ENCODE measurements at places on chromosomes 16 and 17.

- no peaks in the 10 kb centered on the region for H3K4me1 ChIP-seq
- H3K4me3 ChIP-seq = no peak overlapping the region
- H3K27ac ChIP-seq = no peak overlapping the region
- DNase-seq = no peak
- peaks cover 25% of the 10 kb centered on the region for H3K36me3 ChIP-seq
Measured at GRCh38 chr17:75697651-75698291, 23.5 kb upstream of the ITGB4 start.

DNA sequence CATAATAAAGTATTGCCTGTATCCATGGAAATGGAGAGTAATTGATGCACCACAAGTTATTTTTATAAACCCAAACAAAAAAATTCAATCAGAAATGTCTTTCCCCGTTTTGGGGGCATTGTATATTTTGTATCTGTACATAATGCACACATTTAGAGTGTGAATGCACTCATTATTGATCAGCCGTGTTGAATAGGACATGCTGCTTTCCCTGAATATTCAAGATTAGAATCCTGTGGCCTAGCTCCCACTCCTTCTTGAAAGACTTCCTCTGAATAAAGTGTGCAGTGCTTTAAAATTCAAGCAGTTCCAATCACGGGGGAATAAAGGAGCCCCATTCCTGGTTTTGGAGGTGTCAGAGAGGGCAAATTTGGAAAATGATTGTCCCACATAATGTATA is 103.8 kb upstream of the TOX3 start:
- H3K4me1 ChIP-seq = no peaks in the 10 kb centered on the region
- H3K27me3 ChIP-seq = no peaks in the 10 kb centered on the region
- H3K4me3 ChIP-seq = no peak overlapping the region
- no peak for DNase-seq
- H3K27ac ChIP-seq = no peak overlapping the region

GRCh38 chr16:67658849-67659674 is 998 bp downstream of the ACD start:
- peak overlapping the region; percentile 95 for H3K4me3 ChIP-seq
- H3K27me3 ChIP-seq = no peaks in the 10 kb centered on the region
- H3K4me1 ChIP-seq = peaks cover 33% of the 10 kb centered on the region
- no peak for DNase-seq

DNA sequence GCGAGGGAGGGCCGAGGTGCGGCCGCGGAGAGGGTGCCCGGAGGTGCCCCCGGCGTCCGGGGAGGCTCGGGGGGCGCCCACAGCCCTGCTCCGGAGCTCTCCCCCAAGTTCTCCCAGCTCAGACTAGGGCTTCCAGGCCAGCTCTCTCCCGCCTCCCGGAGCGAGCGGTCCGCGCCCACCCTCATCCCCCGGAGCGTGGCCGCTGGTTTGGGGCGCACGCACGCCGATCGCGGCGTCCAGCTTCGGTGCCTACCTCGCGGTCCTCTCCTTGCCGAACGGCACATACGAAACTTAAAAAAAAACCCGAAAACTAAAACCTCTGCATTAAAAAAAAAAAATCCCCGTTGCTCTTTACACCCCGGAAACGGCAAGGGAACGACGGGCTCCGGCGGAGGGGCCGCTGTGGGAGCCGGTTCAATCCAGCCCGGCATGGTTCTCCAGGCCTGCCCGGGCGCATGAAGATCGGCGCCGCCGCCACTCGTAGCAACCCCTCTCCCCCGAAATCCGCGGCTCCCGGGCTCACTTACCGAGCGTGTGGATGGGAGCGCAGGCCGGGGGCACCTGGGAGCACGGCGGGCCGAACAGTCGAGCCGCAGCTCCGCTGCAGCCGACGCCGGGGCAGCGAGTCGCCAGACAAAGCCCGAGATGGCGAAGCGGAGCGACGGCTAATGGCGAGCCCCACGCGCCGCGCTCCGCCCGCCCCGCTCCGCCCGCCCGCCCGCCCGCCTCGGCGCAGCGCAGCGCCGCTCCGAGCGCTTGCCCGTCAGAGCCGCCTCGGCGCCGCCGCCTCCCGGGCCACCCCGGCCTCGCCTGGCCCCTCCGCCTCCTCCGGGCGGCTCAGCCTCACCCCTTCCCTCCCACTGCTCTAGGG is 973 bp upstream of the UBTF start:
- H3K27me3 ChIP-seq = peaks cover 7% of the 10 kb centered on the region
- peak; percentile 70 for DNase-seq
- H3K4me3 ChIP-seq = peak overlapping the region; percentile 90
- H3K27ac ChIP-seq = peak overlapping the region; percentile 97
- H3K4me1 ChIP-seq = peaks cover 29% of the 10 kb centered on the region
- peaks cover 32% of the 10 kb centered on the region for H3K36me3 ChIP-seq

DNA sequence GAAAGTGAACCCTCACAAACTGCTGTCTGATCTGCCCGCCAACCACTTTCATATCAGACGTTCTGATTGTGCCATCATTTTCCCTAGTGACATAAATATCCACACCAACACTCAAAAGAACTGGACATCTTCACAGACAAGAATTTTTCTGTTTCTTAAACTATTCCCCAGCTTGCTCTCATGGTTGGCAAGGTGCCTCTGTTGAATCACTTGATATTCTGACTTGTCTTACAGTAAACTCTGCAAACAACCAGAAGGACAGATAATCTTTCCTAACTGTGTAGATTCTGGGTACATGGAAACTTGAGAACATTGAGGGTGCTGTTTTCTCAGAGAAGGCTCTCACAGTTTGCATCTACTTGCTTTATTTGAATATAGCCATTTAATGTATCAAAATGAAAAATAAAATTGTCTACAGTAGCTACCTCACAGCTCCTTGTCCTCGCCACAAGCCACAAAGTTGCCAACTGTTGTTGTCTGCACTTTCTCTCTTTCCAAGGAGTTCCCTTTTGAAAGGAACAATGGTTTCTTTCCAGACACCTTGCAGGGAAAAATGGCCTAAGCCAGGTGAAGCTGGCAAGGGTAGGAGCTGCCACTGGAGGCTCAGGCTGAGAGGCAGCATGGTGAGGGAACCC is 46.0 kb upstream of the ADAMTS18 start:
- H3K27ac ChIP-seq = no peak overlapping the region
- no peak overlapping the region for H3K4me3 ChIP-seq
- H3K4me1 ChIP-seq = no peaks in the 10 kb centered on the region
- no peaks in the 10 kb centered on the region for H3K27me3 ChIP-seq
- DNase-seq = no peak
- H3K36me3 ChIP-seq = no peaks in the 10 kb centered on the region

- no peak for DNase-seq
- H3K27me3 ChIP-seq = peaks cover 13% of the 10 kb centered on the region
- no peak overlapping the region for H3K27ac ChIP-seq
- H3K4me3 ChIP-seq = no peak overlapping the region
- no peaks in the 10 kb centered on the region for H3K36me3 ChIP-seq
Measured at GRCh38 chr16:47884116-47884725, 271.6 kb downstream of the ABCC12 start.

DNA sequence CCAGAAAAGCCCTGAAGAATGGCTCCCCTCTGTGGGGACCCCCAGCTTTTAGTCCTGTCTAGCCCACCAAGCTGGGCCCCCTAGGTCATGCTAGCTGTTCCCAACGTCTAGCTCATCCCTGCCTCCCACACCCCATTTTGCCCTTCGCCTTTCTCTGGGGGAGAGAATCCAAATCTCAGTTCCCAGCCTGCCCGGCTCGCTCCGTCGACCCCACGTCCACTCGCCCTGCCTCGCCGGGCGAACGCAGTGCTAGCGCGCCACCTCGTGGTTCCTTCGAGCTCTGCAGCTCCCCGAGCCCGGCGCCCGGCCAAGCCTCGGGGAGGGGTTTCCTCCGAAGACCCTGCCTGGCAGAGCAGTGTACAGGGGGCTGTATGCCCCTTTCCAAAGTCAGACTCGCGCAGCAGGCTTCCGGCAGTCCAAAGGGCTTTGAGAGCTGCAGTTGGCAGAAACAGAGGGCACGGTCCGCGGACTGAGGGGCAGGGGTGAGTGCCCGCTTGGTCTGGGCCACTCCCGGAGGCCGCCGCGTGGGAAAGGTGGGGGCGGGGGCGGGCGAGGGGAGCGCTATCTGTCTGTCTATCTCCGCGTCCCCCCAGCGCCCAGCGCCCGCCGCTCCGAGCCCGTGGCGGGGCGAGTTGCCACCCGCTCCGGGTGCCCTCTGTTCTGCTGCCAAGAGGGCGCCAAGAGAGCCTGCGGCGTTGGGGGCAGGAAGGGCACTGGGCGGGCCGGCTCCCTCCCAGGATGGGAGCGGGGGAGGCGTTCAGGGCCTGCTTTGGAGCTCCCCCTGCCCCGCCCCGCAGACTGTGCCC is 1.7 kb upstream of the DLX3 start:
- H3K4me1 ChIP-seq = peaks cover 32% of the 10 kb centered on the region
- H3K36me3 ChIP-seq = peaks cover 6% of the 10 kb centered on the region
- DNase-seq = peak; percentile 73
- peaks cover 97% of the 10 kb centered on the region for H3K27me3 ChIP-seq
- H3K27ac ChIP-seq = peak overlapping the region; percentile 22

DNA sequence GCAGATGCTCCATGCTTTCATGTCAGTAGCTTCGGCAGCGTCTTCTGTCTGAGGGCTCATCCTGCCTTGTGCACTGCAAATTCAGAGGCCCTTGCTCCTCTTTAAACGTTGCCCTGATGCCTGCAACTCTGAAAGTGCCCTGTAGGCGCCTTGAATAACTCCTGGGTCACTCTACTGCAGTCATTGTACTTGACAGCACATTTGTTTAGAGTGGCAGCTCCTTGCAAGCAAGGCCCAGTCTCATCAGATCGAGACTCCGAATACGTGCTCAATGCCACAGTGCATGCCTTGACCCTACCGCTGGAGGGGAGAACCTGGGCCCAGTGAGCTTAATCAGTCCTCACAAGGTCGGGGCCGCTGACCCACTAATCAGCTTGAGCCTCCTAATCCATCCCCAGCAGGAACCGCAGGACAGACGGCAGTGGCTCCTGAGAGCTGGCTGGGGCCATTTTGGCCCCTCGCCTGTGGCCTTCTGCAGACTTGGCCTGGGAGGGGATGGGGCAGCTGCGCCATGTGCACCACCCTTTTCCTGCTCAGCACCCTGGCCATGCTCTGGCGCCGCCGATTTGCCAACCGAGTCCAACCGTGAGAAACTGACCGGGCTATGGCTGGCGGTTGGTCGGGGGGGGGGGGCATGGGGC is at the start of gene PRCD:
Gene PRCD, plus strand, starts transcription at position 414 of the 641 bp plus-strand sequence. Its CDS starts 98 bp downstream, at position 512.
- peaks cover 100% of the 10 kb centered on the region for H3K27me3 ChIP-seq
- peaks cover 5% of the 10 kb centered on the region for H3K4me1 ChIP-seq
- H3K27ac ChIP-seq = no peak within 1 kb of the TSS
- DNase-seq = no peak
- H3K36me3 ChIP-seq = no peaks in the 10 kb centered on the region

DNA sequence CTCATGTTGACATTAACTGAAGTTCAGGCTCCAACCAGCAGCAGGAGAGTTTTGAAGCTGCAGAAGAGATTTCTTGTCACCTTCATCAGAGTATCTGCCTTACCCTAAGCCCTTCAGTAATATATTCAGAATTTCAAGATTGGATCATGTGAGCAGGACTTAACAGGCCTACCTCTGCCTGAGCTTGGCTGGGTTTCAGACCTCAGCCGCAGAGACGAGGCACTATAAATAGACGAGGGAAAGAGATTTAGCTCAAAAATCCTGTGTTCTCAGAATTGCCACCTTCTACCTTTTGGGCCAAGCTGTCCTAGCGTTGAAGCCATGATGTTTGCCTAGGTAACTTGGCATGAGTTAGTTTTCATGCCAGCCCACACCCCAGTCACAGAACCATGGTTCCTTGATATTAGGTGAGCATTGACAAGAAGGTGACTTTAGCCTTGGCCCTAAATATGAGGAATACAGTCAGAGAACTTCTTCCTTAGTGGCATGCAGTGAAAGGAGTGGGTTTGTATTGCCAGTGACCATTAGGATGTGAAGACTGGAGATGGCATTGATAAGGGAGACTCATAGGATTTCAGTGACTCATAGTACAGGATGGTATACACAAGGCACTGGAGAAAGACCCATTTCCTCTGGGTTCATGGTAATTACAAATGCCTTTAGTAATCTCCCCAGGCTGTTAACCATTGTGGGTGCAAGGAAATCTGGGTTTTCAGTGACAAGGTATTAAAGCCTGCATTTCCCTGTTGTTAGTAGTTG is 224.3 kb downstream of the MSI2 start:
- H3K27me3 ChIP-seq = no peaks in the 10 kb centered on the region
- H3K36me3 ChIP-seq = peaks cover 7% of the 10 kb centered on the region
- H3K27ac ChIP-seq = no peak overlapping the region

DNA sequence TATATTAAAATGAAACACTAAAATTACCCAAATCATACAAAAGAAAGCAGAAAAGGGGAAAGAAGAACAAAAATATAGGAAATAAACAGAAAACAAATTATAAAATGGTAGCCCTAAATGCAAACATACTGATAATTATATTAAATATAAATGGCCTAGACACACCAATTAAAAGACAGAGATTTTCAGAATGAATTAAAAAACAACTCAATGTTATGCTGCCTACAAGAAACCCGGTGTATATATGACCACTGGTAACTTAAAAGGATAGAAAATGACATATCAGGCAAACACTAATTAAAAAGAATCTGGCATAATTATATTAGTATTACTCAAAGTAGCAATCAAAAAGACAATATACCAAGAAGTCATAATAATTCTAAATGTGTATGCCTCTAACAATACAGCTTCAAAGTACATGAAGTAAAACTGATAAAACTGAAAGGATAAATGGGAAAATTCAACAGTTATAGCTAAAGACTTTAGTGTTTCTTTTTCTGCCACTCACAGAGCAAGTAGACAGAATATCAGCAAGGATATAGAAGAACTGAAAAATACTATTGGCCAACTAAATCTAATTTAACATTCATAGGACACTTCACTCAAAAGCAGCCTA is 7.5 kb upstream of the FAM20A start:
- no peak overlapping the region for H3K4me3 ChIP-seq
- DNase-seq = no peak
- H3K27ac ChIP-seq = no peak overlapping the region
- H3K27me3 ChIP-seq = peaks cover 21% of the 10 kb centered on the region
- H3K36me3 ChIP-seq = no peaks in the 10 kb centered on the region
- no peaks in the 10 kb centered on the region for H3K4me1 ChIP-seq

GRCh38 chr17:49388290-49388640 is 26.2 kb upstream of the ZNF652 start:
- peaks cover 11% of the 10 kb centered on the region for H3K27me3 ChIP-seq
- H3K4me3 ChIP-seq = peak overlapping the region; percentile 60
- H3K36me3 ChIP-seq = peaks cover 19% of the 10 kb centered on the region
- peak; percentile 57 for DNase-seq

DNA sequence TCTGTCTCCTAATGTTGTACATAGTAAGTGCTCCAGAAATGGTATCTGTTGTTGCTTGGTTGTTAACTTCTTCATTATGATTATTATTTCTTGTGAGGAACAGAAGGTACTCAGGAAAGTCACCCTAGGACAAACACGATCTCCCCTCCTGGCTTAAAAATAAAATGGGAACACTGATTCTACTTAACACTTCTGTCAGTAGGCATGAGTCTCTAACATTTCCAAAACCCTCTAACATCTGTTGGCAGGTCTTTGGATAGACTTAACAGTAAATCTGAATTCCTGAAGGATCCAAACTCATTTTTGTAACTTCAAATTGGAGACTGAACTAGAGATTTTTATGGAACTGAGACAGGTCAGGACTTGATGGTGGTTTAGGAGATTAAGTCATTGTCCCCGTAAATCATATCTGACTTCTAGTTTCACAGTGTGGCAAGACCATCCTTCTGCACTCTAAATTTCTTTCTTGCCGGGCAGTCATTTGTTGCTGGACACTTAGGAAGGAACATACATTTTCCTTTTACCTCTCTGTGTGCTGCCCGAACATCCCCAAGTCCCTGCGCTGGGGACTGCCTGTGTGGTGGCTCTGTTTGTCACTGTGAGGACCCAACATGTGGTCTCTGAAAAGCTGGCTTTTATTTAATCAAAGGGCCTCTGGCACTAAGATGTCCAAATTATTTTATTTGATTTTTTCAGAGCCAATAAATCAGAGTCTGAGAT is 149.9 kb downstream of the NPIPB5 start:
- no peaks in the 10 kb centered on the region for H3K4me1 ChIP-seq
- no peaks in the 10 kb centered on the region for H3K36me3 ChIP-seq
- DNase-seq = no peak
- H3K27ac ChIP-seq = no peak overlapping the region
- H3K27me3 ChIP-seq = no peaks in the 10 kb centered on the region
- H3K4me3 ChIP-seq = no peak overlapping the region
